ENCODE measurements at places on chromosomes 6 and 20.

- DNase-seq: no peak
Measured at GRCh38 chr6:38024908-38025307, 205.4 kb downstream of the ZFAND3 start.

DNA sequence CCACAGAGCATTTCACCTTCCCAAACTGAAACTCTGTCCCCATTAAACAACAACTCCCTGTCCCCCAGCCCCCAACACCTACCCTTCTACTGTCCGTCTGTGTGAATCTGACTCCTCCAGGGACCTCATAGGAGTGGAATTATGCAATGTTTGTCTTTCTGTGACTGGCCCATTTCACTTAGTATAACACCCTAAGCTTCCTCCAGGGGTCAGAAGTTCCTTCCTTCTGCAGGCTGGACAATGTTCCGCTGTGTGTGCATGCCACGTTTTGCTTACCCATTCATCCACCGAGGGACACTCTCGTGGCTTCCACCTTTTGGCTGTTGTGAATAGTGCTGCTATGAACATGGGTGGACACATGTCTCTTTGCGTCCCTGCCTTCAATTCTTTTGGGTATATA lies 37.6 kb upstream of the MPC1 start:
- DNase-seq: no peak

DNA sequence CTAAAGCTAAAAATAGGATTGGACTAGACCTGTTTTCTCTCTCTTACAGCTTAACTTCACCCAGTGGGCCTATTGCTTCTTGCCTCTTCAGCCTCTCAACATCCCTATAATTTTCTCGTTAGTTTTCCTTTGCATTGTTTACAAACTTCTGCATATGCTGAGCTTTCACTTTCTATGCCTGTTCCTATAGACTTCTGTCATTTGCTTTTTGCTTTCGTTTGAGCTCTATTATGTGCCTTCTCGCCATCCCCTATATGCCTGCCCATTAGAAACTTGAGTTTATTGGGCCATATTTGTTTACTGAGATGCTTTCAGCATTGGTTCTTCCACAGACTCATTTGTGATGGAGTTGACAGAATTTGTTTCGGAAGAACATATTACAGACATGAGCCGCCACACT lies 40.9 kb downstream of the NCOA7 start:
- DNase-seq: no peak

- DNase-seq: no peak
Measured at GRCh38 chr20:51985013-51985415, 182.7 kb upstream of the SALL4 start.

- DNase-seq: no peak
Measured at GRCh38 chr6:133241086-133241900, at the start of gene EYA4. Gene EYA4 (plus strand): TSS chr6:133241357. CDS start chr6:133274781, 33,424 bp downstream.

GRCh38 chr6:91299544-91300491 lies 712.9 kb upstream of the MAP3K7 start:
- no peak for DNase-seq

DNA sequence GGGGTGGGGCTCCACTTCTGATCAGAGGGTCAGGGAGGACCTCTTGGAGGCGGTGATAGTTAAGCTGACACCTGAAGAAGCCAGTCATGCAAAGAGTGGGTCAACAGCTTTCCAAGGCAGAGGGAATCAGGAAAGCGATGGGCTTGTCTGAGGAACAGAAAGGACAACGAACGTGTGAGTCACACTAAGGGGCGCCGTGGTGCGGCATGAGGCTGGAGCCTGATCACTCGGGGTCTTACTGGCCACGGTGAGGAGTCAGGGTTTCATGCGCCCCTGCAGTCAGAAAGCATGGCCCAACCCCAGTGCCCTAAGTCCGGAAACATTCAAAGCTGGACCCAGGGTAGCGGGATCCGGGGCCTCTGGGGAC lies 50.6 kb upstream of the SLC32A1 start:
- no peak for DNase-seq

DNA sequence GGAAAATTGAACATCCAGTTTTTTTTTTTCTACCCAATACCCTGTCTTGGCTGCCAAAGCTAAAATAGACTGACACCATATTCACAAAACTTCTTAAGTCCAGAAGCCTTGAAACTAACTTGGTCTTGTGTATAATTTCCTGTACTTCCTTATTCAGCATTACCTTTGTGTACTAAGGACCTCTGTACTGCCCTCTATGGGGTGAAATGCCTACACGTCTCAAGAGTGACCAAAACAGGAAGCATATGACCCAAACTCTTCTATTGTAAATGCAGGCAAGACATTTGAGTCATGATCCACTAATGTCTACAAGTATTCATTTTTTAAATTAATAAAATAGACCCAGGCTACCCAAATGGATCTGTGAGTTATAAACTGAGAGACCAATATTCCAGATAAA lies 50.4 kb downstream of the HMGCLL1 start:
- no peak for DNase-seq

DNA sequence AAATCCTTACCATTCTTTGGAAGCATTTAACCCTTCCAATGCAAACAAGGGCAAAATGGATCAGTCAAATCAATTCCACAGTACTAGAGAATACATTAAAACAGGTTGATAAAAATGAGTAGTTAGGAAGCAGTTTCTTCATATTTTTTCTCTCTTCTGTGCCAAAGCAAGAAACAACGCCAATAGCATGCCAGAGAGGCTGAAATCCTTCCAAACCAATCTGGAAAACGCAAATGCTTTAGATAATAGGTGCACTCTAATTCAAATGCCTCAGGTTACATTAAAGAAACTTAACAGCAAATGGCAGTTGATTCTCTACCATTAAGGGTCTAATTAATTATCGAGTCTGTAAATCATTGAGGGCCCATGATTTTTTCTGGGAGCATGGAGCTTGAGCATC lies 755.2 kb downstream of the C6orf118 start:
- DNase-seq: no peak

DNA sequence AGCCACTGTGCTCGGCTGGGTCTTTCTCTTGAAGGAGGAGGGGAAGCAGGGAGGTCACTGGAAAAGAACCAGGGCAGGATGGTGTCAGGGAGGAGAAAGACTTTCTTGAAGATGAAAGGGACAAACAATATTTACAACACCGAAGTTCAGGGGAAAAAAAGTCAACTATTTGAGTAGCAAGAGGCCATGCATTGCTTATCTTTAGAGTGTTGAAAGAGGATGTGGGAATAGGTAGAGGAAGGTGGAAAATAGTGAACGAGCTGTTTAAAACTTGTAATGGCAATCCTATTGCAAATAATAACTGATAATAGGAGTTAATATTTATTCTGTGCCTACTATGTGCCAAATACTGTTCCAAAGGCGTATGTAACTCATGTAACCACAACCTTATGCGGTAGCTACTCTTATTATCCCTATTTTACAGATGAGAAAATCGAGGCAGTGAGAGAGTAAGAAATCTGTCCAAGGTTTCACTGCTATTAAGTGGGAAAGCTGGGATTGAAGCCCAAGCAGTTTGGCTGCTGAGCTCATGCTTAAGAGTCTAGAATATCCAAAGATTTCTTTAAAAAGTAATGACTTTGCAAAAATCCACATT lies 12.7 kb upstream of the MLIP start:
- DNase-seq: no peak

DNA sequence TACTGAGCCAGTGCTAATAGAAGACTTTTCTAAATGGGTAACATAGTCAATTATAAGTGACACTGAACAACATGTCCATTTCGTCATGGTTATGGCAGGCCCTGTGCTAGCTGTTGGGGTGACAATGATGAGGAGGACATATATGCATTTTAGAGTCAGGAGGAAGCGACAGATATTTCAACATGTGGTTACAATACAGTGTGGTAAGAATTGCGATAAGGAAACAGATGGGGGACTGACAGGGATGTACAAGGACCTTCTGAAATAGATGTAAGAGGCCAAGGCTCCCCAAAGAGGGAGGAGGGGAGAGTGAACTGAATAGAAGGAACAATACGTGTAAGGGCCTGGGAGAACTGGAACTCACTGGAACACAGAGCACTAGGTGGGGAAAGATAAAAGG lies 11.7 kb downstream of the MMP24 start:
- DNase-seq: no peak

GRCh38 chr20:4150070-4150441 lies 134.7 kb upstream of the RNF24 start:
- DNase-seq: no peak

DNA sequence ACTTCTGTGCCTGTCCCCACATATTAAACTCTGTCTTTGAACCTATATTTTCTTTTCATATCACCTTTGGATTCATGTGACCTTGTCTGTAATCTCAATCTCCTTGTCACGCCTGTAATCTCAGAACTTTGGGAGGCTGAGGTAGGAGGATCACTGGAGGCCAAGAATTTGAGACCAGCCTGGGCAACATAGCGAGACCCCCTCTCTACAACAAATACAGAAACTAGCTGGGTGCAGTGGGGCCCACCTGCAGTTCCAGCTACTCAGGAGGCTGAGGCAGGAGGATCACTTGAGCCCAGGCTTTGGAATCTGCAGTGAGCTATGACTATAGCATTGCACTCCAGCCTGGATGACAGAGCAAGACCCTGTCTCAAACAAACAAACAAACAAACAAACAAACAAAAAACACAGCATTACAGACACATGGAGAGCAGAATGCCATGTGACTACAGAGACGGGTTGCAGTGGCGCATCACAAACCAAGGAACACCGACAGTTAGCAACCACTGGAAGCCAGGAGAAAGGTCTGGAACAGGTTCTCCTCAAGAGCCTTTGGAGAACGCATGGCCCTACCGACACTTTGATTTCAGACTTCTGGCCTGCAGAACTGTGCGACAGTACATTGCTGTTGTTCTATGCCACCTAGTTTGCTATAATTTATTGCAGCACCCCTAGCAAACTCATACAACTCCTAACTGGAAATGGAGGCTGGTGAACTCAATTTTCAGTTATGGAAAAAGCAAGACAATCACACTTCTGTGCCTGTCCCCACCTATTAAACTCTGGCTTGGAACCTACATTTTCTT lies 14.6 kb upstream of the TIAM2 start:
- DNase-seq: no peak

GRCh38 chr6:53702316-53702715 lies 36.8 kb upstream of the KLHL31 start:
- DNase-seq: no peak

GRCh38 chr6:18492972-18493371 lies 105.8 kb downstream of the RNF144B start:
- DNase-seq: no peak

GRCh38 chr6:20583444-20583800 lies 49.2 kb downstream of the CDKAL1 start:
- no peak for DNase-seq

- DNase-seq: no peak
Measured at GRCh38 chr6:124310139-124310538, 506.5 kb downstream of the NKAIN2 start.

DNA sequence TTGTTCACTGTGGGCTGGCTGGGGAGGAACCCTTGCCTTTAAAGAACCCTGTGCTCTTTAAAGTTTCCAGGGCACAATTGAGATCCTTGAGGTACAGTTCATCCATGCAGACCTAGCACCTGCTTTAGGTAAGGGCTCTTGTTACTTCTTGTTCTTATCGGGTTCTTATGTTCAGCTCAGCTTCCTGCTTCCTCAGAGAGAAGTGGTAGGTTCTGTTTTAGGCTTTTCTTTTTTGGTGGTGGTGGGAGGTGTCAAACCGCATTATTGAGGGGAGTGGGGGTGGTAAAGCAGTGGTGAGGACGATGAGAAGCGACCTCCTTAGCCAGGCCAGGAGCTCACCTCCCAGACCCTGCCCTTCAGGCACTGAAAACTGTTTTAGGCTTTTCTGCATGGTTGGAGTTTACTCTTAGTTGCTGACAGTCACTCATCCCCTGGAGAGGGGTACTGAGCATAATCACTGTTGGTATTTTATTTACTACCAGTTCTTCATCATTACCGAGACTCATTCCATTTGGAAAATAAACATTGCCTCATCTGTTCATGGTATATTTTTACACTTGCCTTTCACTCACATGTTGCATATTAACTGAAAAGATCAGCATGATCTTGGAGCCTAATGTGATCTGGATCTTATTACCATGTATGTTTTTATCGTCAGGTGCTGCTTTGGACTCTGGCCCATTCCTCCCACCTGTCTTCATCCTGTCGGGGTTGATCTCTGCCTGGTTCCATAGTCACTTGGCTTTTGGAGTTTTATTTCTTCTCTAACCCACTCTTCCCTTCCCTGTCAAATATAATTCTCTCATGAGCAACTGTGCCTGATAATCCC lies 35.4 kb downstream of the SLC16A10 start:
- no peak for DNase-seq

DNA sequence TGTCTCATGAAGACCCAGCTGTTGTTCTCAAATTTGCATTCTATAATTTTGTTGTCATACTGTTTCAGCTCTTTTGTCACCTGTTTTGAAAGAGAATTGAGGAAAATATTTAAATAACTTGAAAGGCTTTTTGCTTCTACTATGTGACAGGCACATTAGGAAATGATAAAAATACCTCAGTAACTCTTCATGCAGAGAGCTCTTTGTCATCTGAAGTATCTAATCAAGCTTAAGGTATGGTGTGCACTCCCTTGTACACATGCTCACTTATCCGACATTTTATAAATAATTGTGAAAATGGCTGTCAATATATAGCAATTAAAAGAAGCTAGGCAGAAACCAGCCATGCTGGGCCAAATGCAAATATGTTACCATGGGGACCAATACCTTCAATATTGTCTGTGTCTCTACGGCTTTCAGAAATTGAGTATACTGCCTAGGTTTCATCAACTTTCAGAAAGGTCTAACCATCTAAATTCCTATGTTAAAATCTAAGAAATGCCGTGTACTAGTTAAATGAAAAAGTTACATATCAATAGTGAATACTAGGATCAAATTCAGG lies 349.0 kb downstream of the RNGTT start:
- DNase-seq: no peak

GRCh38 chr6:75220357-75220756 lies 14.5 kb upstream of the COL12A1 start:
- no peak for DNase-seq

- no peak for DNase-seq
Measured at GRCh38 chr20:63518351-63518861, 2.2 kb upstream of the PPDPF start.

DNA sequence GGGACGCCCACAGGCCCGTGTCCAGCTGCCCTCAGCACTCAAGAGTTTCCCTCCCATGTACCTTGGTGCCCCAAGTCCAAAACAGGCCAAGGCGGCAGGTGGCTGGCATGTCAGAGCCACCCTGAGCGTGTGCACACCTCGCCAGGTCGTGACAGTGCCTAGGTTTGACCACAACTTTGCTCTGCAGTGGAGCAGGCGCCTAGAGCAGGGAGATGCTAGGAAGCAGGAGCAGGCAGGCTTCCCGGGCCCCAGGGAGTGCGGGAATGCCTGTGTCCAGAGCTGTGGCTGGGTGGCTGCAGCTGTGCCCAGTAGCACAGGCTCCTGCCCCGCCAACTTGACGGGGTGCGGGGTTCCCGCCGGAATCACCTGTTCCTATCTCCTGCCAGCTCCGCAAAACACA lies 380.8 kb upstream of the IMPG1 start:
- DNase-seq: no peak

All from stimulated activated CD4-positive, alpha-beta T cell treated with anti-CD3 and anti-CD28 coated beads, Interleukin-15, amount 100 ng/mL, for 48 hours (primary cell).